ENCODE measurements at places on chromosomes 5 and 9.

- DNase-seq: no peak
Observed at GRCh38 chr5:108481355-108481931, 99.5 kb upstream of the FBXL17 start.

- DNase-seq: no peak
Observed at GRCh38 chr9:69001921-69002320, 12.0 kb downstream of the PRKACG start.

DNA sequence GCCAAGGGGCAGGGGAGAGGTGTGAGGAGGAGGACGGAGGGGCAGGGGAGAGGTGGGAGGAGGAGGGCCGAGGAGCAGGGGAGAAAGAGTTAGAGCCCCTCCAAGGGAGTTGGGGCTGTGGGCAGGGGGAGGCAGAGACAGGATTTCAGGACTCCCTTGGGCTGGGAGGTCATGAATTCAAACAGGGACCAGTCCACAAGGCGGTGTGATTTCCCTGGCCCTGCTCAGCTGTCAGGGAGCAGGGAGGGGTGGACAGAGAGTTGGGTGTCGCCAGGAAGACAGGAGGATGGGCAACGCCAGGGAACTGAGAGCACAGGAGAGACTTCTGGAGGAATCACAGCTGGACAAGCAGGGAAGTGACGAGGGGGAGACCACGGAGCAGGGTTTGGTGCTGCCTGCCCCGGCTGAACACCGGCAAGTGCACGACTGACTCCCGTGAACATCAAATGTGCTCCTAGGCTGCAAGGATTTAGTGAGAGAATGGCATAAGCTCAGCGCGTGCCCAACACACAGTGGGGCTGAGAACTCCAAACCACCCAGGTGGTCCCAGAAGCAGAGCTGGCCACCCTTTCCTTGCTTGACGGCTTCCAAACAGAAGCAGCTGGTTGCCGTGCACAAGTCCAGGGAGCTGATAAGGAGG is 17.8 kb upstream of the OLFM1 start:
- no peak for DNase-seq

DNA sequence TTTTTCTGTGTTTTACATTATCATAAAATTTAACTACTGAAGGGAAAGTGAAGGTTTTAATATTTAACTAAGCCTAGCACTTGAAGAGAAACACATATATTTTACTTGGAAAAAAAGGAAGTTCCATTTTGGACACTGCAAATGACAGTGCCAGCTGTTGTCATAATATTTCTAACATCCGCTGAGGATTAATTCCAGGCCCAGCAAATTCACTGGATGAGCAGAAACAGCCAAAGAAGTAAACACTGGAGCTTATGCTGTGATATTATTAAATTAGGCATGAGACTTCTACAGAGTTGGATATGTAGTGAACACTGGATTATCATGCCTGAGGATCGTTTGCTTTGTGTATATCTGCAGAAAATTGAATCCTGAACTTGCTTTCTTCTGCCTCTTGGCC is 67.6 kb downstream of the GHR start:
- no peak for DNase-seq

DNA sequence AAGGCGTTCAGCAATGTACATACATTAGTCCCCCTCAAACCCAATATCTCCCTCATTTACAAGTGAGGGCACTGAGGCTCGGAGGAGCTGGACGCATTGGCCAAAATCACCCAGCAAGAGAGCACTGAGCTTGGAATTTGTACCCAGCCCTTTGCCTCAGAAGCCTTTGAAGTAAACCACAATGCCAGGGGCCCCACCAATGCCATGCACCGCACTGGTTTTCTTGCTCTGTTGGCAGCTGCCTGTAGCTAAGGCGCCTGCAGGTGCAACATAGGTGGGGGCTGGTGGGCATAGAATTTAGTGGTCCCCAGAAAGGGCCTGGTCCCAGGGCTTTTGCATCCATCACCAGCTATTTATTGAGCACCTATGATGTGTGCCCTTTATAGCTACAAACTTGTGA is 37.3 kb upstream of the FUBP3 start:
- DNase-seq: no peak

DNA sequence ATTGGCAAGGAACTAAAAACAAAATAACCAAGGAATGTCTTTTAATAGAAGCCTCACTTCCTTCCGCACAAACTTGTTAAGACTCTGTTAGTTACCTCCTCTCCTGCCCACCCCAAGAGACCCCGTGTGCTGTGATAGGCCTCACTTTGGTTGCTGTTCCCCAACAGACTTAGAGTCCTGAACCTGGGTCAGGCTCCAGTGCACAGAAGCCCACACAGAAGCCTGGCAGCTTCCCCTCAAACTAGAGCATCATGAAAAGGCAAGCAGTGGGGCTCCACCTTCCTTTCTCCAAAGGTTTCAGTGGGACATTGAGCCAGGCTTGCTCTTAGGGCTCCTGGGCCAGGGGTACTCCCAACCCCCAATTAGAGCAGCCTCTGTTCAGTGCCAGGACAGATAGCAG is 230.5 kb downstream of the ESM1 start:
- no peak for DNase-seq

DNA sequence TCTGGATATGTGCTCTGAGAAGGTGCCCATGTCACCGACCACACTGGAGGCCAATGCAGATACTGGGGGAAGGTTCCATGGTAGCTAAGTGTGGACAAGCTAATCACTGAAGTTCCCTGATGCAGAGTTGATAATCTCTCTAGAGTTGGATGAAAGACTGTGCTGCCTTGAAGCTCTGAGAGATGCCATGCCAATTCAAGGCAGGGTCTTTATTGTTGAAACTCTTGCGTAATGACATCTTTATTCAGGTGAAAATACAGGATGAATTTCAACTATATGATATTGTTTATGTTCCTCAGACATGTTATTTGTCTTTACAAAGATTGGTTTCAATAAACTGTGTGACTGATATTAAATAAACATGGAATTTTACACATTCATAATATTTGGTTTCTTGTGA is 167.6 kb upstream of the TMEM161B start:
- DNase-seq: no peak

DNA sequence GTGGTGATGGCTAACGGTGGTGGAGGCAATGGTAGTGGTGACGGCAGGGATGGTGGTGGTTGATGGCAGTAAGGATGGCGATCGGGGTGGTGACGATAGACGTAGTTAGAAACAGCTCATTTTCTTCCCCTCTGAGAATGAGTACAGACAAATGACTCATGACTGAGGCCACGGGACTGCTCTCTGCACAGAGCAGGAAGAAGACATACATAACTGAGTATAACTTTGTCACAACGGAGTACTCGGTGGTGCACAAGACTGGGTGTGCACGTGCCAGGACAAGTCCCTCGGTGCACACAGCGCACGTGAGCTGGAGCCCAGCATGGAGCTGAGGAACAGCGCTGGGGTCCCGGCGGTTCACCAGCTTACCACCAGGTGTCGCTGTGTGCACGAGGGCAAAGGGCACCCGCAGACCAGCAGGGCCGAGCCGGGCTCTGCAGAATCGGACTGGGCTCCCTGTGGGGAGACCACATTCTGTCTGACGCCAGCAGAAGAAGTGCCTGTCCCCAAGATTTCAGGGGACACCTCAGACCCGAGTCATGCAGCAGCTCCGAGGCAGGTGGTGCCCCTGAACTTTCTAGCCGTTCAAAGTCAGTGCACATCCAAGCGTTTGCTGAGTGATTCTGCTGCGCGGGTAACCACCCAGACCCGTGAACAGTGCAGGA is 188.6 kb downstream of the FSTL4 start:
- peak; percentile 48 for DNase-seq

GRCh38 chr9:108259917-108260675 is 595.7 kb downstream of the ACTL7B start:
- no peak for DNase-seq

GRCh38 chr5:77859306-77859705 is 83.2 kb upstream of the TBCA start:
- no peak for DNase-seq

- no peak for DNase-seq
Observed at GRCh38 chr5:115320515-115320914, 24.1 kb upstream of the CCDC112 start.

DNA sequence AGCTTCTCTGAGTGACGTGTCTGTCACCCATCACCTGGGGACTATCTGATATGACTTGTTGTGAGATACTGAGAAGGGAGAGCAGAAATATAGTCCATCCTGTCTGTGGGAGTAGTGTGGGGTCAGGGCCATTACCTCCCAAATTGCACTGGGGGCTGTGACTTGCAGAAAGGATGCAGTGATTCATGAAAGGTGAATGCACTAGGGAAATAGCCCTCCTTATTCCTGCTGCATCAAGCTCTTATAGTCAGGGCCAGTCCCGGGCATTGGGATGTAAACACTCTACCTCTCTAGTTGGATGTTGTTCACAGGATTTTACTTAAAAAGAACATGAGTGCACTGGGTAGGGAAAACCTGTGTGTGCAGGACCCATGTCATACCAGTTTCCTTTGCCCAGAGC is 124.8 kb downstream of the STK32A start:
- no peak for DNase-seq

DNA sequence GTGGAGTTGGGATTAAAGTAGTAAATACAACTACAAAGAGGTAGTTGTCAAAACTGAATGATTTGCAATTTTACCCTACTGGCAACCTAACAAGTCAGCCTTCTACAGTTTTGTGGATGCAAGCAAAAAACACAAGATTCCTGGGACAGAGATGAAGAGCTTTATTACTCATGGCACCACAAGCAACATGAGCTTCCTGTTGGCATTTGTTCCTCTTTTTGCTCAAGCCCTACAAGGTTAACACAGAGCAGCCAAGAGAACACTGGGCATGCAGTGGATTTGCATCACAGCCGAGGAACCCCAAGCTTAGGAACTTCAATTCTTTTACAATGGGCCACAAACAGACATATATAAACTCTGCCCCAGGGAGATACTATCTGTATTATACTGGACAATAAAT is 28.8 kb upstream of the DMAC1 start:
- no peak for DNase-seq

GRCh38 chr5:172450861-172451695 is 3.2 kb downstream of the SH3PXD2B start:
- DNase-seq: peak; percentile 19

- no peak for DNase-seq
Observed at GRCh38 chr9:97077452-97078295, 38.7 kb upstream of the CTSV start.

- DNase-seq: no peak
Observed at GRCh38 chr9:127131871-127132270, 9.4 kb upstream of the ANGPTL2 start.

GRCh38 chr5:143662020-143662419 is 149.9 kb upstream of the HMHB1 start:
- no peak for DNase-seq

DNA sequence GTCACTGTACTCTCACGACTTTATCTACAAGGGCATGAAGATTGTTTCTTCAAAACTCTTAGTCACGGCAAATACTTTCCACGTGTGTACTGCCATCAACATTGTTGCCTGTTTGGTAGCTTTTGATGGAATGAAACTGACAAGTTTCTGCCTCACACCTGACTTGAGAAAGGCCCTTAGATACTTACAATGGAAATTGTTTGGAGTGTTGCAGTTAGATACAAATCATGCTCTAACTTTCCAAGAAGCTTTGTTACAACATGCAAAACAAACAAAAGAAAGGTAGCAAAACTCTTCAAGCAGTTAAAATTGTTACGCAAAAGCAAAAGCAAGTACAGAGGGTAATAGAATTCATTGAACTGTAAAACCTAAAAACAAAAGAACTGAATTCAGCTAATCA is 91.1 kb upstream of the TLE4 start:
- DNase-seq: no peak

DNA sequence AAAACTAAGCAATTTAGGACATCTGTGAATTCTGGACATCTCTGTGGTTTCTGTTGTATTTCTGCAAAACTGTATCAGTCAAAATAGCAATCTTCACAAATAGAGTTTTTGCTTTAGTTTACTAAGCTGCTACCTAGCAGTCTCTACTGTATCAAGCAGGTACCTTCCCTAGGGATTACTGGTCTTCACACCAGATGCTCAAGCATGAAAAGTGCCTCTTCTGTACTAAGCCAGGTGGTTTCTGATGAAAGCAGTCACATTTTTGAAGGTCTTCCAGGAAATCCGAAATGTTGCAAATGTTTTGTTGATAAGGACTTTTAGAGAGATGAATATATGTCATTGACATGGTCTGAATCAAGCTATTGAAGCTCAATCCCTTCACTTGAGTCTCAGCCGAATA is 540.0 kb downstream of the KCTD16 start:
- no peak for DNase-seq

DNA sequence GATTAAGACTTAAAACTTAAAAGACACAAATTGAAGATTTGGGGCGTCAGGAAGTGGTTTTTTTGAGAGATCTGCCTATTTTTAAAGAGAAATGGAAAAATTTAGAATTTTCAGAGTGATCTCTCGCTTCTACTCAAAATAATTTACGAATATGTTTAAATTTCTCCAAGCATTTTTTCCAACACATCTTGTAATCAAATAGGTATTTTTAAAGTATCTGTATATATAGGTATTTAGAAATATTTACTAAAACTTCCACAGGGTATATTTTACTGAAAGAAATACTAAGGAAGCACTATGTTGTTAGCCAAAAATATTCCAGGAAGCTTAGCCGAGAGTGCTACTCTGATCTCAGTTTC is 9.8 kb upstream of the PCDHB1 start:
- no peak for DNase-seq

DNA sequence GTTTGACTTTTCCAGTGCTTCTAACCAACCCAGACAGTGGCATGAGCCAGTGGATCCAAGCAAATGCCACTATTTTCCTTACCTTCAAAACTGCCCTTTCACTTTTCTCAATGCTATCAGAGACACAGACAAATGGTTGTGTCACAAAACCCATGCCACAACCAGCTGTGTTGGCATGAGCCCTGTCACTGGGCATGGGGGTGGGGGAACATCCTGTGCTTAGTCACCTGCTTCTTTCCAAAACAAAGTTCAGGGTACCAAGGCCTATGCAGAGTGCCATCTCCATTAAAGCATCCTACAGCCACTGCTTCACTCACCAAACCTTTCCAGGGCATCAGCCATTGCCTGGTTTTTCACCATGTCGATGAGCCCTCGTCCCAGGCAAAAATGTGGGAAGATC is 30.1 kb downstream of the NIPSNAP3B start:
- no peak for DNase-seq

- no peak for DNase-seq
Observed at GRCh38 chr5:89213573-89213972, 330.6 kb upstream of the MEF2C start.

DNA sequence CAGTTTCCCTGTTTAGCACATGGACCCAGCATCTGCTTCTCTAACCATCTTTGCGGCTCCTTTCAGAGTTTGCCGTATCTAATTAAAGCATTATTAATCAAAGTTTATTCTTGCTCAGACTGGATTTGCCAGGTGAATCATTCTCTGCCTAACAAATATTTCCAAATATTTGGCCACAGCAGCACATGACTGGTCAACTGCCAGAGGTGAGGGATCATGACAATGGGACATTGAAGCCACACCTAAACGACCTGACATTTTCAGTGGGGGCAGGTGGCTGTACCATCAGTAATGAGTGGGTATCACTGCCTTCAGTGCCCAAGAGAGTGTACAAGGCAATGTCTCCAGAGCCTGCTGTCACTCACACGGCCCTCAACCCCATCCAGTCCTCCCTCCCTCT is 80.4 kb downstream of the DIRAS2 start:
- DNase-seq: no peak

- no peak for DNase-seq
Observed at GRCh38 chr9:23824830-23825591, 1.0 kb downstream of the ELAVL2 start.

Data from stimulated activated CD4-positive, alpha-beta T cell treated with anti-CD3 and anti-CD28 coated beads, TNF-alpha, amount 100 ng/mL, for 4 hours (primary cell).